ENCODE measurements at places on chromosomes 3 and 15.

GRCh38 chr3:65376426-65376825, 662.3 kb downstream of the MAGI1 start:
- DNase-seq: no peak

GRCh38 chr3:194205675-194206133, 69.8 kb downstream of the HES1 start:
- no peak for DNase-seq

- no peak for DNase-seq
Measured at GRCh38 chr3:184129012-184129411, 6.1 kb upstream of the EIF2B5 start.

DNA sequence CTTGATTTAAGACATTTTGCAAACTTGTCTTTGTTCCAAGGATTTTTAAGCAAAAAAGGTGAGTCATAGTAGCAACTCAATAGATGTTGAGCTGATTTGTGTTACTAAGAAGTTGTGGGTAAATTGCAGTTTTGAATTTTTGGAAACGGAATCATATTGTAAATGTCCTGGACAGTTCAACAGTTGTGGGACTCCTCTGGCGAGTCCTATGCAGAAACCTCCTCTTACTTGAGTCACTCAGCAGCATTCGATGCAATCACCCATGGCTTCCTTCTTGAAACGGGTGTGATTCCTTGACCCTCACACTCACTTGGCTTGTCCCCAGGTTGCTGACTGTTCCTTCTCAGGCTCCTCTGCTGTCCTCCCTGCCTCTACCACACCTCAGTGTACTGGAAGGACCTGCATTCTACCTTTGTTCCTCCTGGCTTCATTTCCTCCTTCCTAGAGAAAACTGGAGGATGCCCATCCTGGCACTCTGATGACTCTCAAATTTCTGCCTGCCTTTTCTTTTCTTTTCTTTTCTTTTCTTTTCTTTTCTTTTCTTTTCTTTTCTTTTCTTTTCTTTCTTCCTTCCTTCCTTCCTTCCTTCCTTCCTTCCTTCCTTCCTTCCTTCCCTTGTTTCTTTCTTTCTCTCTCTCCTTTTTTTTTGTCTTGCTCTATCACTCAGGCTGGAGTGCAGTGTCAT, 52.8 kb upstream of the DGKG start:
- no peak for DNase-seq

DNA sequence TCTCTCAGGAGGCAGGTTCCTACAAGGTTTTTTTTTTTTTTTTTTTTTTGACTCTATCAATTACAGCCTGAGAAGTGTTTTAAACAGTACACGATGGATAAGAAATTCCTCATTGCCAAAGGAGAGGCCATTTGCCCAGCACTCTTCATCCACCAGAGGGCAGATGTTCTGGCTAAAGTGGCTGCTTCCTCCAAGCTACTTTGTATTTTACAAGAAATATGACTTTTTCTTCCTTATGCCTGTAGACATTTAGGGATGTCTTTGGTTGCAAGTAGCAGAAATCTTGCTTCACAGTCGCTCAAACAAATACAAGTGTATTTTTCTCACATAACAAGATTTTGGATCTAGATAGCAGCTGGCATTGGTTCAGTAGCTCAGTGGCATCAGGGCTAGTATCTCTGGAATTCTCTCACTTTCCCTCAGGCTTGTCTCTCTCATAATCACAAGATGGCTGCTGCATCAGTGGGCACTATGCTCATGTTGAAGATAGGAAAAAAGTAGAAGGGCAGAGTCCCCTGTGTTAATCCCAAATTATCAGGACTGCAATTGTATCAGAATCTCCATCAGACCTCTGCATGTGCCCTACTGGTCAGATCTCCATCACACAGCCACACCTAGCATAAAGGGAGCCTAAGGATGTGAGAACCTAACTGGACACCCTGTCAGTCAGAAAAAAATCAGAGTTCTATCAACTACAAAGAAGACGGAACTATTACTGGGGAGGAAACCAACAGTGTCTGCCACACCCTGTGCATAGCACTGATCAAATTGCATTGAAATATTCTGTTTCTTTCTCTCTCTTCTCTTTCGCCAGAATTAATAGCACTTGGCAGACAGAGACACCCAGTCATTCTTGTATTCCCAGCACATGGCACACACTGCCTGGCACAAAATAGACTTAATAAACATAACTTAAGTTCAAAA, 138.9 kb upstream of the COL8A1 start:
- no peak for DNase-seq

DNA sequence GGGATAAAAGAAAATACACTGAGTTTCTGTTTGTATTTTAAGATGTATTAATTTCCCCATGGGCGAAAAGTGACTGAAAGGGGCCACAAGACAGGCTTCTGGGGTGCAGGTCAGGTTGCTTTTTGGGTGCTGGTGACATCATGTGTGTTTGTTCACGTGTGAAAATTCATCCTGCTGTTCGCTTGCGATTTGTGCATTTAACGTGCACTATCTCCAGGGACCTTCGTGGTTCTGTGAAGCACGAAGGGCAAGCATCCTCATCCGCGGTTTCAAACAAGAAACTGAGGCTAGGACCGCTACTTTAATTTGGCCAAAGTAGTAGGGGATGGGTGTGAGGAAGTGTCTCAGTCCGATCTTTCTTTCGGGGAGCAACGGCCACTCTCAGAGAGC, 1.6 kb upstream of the SMAD6 start:
- no peak for DNase-seq
